ENCODE measurements at places on chromosomes 11 and 22.

DNA sequence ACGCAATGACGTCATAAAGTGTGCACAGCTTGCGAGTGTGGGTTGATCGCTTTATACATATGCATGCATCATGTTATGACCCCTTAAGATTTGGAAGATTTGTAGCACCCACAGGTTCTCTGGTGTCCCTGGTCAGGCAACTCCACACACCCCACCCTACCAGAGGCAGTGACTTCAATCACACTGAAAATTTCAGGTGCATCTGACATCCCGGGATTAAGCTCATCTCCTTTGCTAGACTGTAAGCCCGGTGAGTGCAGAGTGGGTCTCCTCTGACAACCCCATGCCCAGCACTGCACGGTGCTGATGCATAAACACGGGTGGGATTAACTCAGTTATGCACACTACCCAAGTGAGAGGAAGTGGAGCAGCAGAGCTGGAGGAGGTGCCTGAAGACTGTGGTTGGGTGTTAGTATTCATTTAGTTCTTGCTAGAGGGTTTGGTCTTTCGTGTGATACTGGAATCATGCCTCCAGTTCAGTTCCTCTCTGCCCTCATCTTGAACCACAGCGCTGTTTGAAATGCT lies 6.5 kb downstream of the ARSA start:
- DNase-seq, result no peak

GRCh38 chr22:32947573-32947972 lies 110.6 kb downstream of the SYN3 start:
- no peak for DNase-seq

- DNase-seq, result no peak
These were observed 1120.5 kb downstream of the BRD1 start for GRCh38 chr22:48706934-48707762.

- DNase-seq, result no peak
These were observed 282.3 kb downstream of the ST3GAL4 start for GRCh38 chr11:126637795-126638175.

- DNase-seq, result no peak
These were observed 403.1 kb upstream of the CCDC90B start for GRCh38 chr11:83689144-83689780.
